ENCODE measurements at places on chromosomes 12 and 14. TPM values are rescaled to one million over a fixed set of nuclear protein-coding genes. Genes with fewer than 3 reads are reported as not detected.
A peak's percentile ranks its signal among the peaks of the same experiment; 100 is the strongest.

- peak; percentile 22 for DNase-seq
Observed at GRCh38 chr12:27198036-27198435, 46.0 kb upstream of the STK38L start.

- DNase-seq: no peak
Observed at GRCh38 chr14:102696856-102697495, 80.3 kb upstream of the TRAF3 start.

- DNase-seq: no peak
Observed at GRCh38 chr14:64612021-64612380, 62.2 kb downstream of the PPP1R36 start.

DNA sequence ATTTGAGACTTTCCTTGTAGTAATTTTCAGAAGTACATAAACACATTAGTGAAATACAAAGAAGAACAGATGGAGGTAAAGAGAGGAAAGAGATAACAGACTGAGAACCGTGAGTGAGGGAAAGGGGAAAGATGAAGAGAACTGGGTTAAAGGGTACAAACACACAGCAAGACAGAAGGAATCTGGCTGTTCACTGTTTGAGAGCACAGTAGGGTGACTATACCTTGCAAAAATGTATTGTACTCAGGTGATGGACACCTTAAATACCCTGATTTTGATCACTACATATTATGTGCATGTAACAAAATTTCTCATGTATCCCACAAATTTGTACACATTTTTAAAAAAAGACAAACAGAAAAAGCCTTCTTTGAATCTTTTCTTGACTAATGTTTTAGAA is 2.7 kb upstream of the TRHDE start:
- no peak for DNase-seq

- no peak for DNase-seq
Observed at GRCh38 chr12:126895951-126896913, 1370.7 kb upstream of the TMEM132C start.

- no peak for DNase-seq
Observed at GRCh38 chr14:105742531-105742848, 216.1 kb downstream of the TMEM121 start.

DNA sequence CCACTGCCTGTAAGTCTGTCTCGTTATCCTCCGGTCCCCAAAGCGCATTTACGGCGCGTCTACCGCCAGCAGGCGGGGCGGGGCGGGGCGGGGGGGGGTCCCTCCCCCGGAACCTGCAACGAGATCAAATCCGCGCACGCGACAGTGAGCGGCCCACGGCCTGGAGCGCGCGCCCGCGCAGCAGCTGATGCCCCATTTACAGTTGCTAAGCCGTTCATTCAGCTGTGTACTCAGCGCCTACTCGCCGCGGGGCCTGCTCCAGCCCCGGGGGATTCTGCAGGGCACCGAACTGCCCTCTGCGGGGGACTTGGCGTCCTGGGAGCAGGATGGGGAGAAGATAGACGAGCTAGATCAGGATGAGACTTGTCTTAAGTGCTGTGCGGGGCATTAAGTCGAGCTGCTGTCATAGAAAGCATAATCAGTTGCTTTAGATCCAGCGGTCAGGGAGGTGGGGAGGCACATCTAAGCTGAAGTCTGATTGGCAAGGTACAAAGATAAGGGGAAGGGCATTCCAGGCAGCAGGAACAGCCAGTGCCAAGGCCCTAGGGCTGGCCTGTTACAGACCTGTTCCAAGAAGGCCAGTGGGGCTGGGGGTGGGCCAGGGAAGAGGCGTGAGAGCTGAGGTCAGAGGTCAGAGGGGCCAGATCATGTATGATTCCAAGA is 1.4 kb upstream of the CCDC85C start:
- DNase-seq: peak; percentile 92

The RNF41 gene
- polyA plus RNA-seq: 56.7 TPM

The RIN3 gene
- polyA plus RNA-seq: 7.4 TPM
